Natural killer cell treated with Interleukin-12 subunit alpha and Interleukin-12 subunit beta and Interleukin-15 and Interleukin-18, amount 100 ng/mL, for 72 hours (primary cell): ENCODE measurements at places on chromosomes 7 and 10.

GRCh38 chr10:4894335-4894734, 68.3 kb downstream of the AKR1E2 start:
- DNase-seq, result no peak

DNA sequence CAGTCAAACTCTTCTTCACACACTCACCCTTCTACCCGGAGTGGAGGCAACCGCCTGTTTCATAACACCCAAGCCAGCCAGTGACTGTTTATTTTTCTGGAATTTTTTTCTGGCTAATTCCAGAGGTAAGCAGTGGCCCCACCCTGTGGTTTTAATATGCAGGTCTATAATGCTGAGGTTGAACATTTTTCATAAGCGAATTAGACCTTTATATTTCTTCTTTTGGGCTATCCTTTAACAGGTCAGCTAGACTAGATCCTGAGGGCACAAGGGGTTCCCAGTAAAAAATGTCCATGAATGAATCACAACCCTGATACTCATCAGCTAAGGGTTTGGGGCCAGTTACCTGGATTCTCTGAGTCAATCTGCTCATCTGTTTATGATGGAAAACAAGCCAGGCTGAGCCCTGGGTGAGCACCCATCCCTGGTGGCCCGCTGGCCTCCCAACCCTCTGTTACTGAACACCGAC, 76.2 kb downstream of the GRB10 start:
- no peak for DNase-seq

DNA sequence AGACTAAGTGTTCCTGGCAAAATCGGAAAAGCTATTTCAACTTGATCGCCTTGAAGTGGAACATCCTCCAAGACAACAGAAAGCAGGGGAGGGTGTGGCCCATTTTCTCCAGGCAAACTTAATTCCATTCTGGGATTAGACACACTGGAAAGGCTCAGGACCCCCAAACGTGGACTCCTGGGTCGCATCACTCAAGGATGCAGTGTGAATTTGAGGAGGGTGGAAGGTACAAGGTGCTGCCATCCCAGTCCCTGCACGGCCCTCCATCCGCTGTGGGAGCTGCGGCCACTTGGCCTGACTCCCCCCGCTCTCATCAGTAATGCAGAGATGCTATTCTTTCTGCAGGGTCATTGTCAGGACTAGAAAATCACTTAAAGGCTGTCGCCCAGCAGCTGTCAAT, 2.4 kb downstream of the CNPY1 start:
- DNase-seq, result peak; percentile 31

DNA sequence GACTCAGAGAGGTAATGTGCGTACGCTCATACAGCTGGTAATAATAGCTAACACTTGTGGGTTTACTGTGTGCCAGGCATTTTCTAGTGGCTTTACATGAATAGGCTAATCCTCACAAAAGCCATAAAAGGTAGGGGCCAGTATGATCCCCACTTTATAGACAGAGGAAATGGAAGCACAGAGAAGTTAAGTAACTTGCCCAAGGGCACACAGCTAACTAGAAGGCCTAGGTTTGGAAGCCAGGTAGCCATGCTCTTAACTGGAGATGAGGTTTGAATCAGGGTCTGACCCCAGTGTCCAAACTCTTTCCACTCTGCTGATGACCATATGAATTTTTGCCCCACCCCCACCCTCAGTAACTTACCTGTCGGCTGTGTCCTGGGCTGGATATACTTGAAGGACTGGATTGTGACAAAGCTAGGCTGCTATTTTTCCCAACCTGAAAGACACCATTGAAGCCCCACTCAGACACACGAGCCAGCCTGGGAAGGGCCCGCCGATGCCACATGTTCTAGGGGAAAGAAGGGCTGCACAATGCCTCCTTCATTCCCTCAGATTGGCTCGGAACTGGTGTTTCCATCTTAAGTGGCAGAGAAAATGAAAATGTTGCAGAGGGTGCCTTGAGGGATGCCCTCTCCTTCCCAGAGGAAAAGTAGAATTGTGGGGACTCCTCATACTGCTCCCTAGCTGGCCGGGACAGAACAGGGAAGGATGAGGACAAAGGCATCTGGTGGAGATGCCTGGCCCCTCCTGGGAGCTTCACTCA, 29.1 kb upstream of the EFCAB10 start:
- DNase-seq, result no peak

GRCh38 chr10:77526868-77527617, 110.6 kb downstream of the KCNMA1 start:
- no peak for DNase-seq

- no peak for DNase-seq
These were observed 34.7 kb downstream of the GRIFIN start for GRCh38 chr7:2441430-2442058.

DNA sequence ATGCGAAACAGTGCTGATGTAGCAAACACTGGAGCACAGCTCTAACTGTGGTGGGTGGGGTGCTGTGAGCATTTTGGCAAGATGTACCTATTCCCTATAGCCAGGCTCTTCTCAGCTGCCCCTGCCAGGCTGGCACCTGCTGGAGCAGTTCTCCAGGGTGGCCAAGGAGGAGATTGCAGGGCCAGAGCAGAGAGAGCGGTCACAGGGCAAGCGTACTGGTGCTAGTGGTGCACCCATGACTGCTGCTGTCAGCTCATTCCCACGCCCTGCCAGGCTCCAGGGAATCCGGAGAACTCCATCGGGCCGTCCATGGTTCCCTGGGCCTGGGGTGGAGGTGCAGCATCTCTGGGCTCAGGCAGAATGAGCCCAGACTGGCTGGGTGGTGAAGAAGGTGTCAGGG, 2.1 kb downstream of the COL13A1 start:
- DNase-seq, result no peak

GRCh38 chr7:42175834-42176723, 60.9 kb downstream of the GLI3 start:
- DNase-seq, result no peak

- DNase-seq, result no peak
These were observed 141.7 kb upstream of the SEMA3A start for GRCh38 chr7:84336303-84336702.

DNA sequence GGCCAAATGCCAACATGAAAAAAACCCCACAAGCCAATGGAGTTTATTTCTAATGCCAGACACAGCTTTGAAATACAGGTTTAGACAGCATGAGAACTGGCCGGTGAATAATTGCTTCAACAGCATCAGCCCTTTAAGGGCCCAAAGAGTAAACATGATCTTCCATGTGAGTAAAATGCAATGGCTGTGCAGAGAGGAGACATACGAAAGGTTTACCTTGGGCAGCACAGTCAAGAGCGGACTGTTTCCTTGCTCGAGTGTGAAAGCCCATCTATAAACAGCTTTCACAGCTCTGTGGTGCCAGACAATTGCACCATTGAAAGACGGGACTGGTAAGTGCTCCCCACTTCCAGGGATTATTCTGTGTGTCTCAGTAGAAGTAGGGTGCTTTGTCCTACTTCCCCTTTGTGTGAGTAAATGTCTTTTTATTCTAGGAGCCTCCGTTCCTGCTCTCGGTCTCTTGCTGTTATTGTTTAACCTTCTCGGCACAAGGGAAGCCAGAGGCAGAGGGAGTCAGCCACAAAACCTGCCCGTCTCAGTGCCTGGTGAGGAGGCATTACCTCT, 77.8 kb upstream of the KAT6B start:
- no peak for DNase-seq

DNA sequence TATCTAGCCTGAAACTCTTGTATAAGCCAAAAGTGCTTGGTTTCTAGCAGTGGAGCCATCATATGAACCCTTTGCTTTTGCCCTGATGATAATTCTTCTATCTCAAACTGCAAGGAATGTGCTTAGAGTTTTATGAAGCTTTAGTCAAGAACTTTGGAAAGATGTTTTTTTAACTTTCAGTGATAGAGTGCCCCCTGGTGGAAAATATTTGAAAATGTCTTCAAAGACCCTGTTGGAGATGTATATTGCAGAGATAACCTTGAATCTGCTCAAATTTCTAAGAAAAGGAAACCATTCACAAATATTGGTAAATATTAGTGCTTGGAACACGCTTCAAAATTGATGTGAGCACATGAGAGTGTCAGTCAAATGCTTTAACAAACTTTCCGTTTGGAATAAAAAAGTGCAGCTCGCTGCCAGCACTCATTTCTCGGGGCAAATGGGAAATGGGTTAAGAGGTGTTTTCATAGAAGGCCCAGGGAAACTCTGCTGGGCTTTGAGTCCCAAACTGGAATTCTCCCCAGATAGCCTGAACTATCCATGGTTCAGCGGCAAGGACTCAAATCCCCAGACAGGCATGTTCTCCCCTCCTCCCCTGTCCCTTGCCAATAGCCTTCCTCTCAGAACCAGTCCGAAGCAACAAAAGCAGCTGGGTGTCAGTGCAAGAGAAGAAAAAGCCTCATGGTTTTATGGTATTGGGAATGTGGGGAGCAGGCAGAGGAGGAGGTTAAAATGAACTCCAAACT, 129.3 kb downstream of the MYOF start:
- DNase-seq, result no peak
